ENCODE measurements at places on chromosomes 16 and 17. TPM values are rescaled to one million over a fixed set of nuclear protein-coding genes. Genes with fewer than 3 reads are reported as not detected.

Gene HBA2
- not detected for total RNA-seq

Gene CCL7
- total RNA-seq = not detected

Gene IL21R
- 1.9 TPM for total RNA-seq

Gene RHBDL3
- total RNA-seq = not detected

Gene CEP295NL
- not detected for total RNA-seq

Gene SCIMP
- total RNA-seq = 0.67 TPM

Gene NHERF2
- total RNA-seq = not detected

Gene TMEM204
- total RNA-seq = not detected

DNA sequence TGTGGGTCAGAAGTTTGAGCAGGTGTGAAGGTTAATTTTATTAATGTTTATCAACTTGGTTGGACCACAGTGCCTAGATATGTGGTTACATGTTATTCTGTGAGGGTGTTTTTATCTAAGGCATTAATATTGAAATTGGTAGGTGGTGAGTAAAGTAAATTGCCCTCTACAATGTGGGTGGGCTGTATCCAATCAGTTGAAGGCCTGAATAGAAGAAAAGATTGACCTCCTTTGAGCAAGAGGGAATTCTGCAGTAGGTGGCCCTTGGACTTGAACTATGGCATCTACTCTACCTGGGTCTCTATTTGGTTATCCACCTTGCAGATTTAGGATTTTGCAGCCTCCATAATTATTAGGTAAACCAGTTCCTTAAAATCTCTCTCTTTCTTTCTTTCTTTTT lies 356.8 kb upstream of the EEF2KMT start:
- H3K4me1 ChIP-seq = no peaks in the 10 kb centered on the region
- H3K4me3 ChIP-seq = no peak overlapping the region
- no peaks in the 10 kb centered on the region for H3K36me3 ChIP-seq
- H3K27me3 ChIP-seq = no peaks in the 10 kb centered on the region
- no peak overlapping the region for H3K27ac ChIP-seq

- H3K4me1 ChIP-seq = peaks cover 14% of the 10 kb centered on the region
- H3K27ac ChIP-seq = no peak overlapping the region
- H3K27me3 ChIP-seq = no peaks in the 10 kb centered on the region
Observed at GRCh38 chr17:78555746-78556401, 21.3 kb downstream of the DNAH17 start.

GRCh38 chr17:78428836-78429617 lies 50.6 kb downstream of the PGS1 start:
- DNase-seq = no peak
- no peak overlapping the region for H3K4me3 ChIP-seq
- H3K4me1 ChIP-seq = no peaks in the 10 kb centered on the region
- H3K27me3 ChIP-seq = no peaks in the 10 kb centered on the region

- H3K27me3 ChIP-seq = no peaks in the 10 kb centered on the region
- no peaks in the 10 kb centered on the region for H3K4me1 ChIP-seq
- no peak for DNase-seq
- H3K4me3 ChIP-seq = no peak overlapping the region
Observed at GRCh38 chr16:6048017-6048416, 950.4 kb upstream of the EEF2KMT start.

GRCh38 chr17:40134184-40134583 lies 6.2 kb upstream of the CASC3 start:
- peaks cover 65% of the 10 kb centered on the region for H3K36me3 ChIP-seq
- DNase-seq = no peak
- H3K4me1 ChIP-seq = peaks cover 5% of the 10 kb centered on the region
- H3K4me3 ChIP-seq = no peak overlapping the region
- no peaks in the 10 kb centered on the region for H3K27me3 ChIP-seq

DNA sequence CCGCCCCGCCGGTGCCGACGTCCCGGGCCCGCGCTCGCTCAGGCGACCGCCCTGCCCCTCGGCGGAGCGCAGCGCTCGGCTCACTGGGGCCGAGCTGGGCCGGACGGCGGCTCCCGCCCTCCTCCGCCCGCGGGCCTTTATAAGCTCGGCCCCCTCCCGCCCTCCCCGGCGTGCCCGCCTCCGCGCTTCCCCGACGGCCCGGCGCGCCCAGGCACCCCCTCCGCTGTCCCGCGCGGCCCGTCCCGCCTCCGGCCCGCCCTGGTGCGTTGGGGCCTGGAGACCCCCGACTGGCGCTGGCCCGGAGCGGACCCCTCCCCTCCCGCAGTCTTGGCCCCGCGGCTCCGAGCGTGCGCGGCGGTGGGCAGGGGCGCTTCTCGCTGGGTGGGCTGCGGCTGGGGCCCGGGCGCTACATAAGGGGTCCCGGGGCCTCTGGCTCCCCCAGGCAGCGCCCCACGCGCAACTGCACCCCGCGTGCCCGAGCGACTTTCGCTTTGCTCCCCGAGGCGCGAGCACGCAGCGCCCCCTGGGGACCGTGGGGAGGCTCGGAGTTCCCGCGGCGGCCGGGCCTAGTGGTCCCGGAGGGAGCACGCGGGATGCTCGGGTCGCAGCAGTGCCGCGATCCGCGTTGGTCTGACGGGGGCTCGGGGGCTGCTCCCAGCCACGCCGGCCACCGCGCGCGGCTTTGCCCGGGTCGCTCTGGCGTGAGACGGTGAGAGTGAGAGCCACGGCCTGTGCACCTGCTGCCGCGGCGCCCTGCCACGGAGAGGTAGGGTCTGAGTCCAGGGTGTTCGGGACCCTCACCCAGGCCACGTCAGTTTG lies at the start of gene PIEZO1:
Gene PIEZO1, minus strand, starts transcription at position 115 of the 819 bp plus-strand sequence. CDS start 256 bp downstream, outside the sequence.
- no peaks in the 10 kb centered on the region for H3K36me3 ChIP-seq
- H3K4me3 ChIP-seq = peak within 1 kb of the TSS; percentile 63
- H3K27me3 ChIP-seq = no peaks in the 10 kb centered on the region
- DNase-seq = peak; percentile 73
- H3K27ac ChIP-seq = no peak within 1 kb of the TSS

- no peak overlapping the region for H3K4me3 ChIP-seq
- no peak for DNase-seq
- H3K27ac ChIP-seq = no peak overlapping the region
- no peaks in the 10 kb centered on the region for H3K27me3 ChIP-seq
- no peaks in the 10 kb centered on the region for H3K36me3 ChIP-seq
- no peaks in the 10 kb centered on the region for H3K4me1 ChIP-seq
Observed at GRCh38 chr17:80443916-80444643, 29.1 kb downstream of the ENDOV start.

DNA sequence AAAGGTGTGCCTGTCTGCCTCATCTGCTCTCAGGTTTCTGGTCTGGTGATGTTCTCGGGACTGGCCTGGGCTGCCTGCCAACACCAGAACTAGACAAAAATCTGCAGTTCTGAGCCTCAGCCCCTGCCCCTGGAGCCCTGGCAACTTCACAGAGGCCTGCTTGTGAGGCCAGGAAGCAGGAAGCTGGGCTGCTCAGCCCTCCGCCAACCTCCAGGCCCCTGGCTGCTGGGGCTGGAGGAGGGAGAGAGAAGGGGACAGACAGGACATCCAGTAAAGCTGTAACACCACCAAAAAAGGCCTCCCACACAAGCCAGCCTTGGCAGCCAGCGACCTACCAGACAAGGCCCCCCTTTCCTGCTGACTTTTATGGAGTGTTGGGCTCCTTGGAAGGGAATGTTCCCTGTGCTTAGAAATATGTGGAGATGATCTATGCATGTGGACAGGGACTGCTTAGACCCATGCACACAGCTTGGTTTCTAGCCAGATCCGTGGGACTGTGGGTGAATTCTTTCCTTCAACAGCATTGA lies 157.6 kb downstream of the XYLT1 start:
- H3K27ac ChIP-seq = no peak overlapping the region
- H3K4me1 ChIP-seq = no peaks in the 10 kb centered on the region
- H3K36me3 ChIP-seq = no peaks in the 10 kb centered on the region
- H3K27me3 ChIP-seq = no peaks in the 10 kb centered on the region
- DNase-seq = no peak

DNA sequence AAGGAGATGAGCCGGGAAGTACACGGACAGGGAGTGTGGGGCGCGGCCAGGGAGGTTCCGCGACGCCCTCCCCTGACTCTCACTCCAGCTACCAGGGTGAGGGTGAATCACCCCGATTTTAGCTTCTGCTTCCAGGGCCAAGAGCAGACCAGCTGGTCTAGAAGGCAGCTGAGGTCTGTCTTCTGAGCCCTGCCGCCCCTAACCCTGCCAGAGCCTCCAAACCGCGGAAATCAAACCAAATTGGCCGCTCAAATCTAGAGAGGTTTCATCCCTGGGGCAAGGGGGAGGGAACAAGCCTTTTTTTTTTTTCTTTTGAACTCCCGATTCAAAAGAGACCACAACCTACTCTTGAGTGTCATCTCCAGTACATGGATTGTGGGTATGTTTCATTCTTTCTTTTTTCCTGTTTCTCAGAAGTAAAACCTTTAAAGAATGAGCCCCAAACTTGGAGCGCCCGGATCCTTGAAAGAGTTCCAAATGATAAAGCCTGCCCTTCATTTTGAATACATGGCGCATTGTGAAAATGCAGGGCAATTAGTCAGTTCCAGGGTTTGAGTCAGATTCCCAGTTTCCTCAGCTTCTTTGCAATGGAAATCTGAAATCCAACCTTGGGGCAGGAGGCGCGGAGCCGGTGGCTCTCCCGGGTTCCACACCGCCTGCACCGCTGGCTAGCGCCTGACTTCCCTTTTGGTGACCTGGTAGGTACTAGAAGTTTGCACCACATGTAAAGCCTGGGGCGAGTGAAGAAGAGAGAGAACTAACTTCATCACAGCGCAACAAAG lies 16.5 kb upstream of the ZFHX3 start:
- no peak overlapping the region for H3K4me3 ChIP-seq
- H3K27me3 ChIP-seq = no peaks in the 10 kb centered on the region
- peaks cover 2% of the 10 kb centered on the region for H3K4me1 ChIP-seq
- H3K27ac ChIP-seq = no peak overlapping the region

GRCh38 chr17:28763804-28764266 lies 20.0 kb downstream of the TRAF4 start:
- peaks cover 7% of the 10 kb centered on the region for H3K36me3 ChIP-seq
- peak; percentile 95 for DNase-seq
- no peak overlapping the region for H3K4me3 ChIP-seq
- H3K4me1 ChIP-seq = peaks cover 8% of the 10 kb centered on the region

GRCh38 chr17:6648181-6648580 lies 3.2 kb downstream of the MED31 start:
- peaks cover 57% of the 10 kb centered on the region for H3K4me1 ChIP-seq
- H3K27ac ChIP-seq = no peak overlapping the region
- no peaks in the 10 kb centered on the region for H3K27me3 ChIP-seq
- H3K36me3 ChIP-seq = peaks cover 47% of the 10 kb centered on the region
- DNase-seq = peak; percentile 68

GRCh38 chr16:81163671-81164070 lies 67.5 kb upstream of the GCSH start:
- H3K27ac ChIP-seq = no peak overlapping the region
- no peak for DNase-seq
- H3K36me3 ChIP-seq = no peaks in the 10 kb centered on the region
- H3K27me3 ChIP-seq = no peaks in the 10 kb centered on the region
- H3K4me1 ChIP-seq = no peaks in the 10 kb centered on the region
- no peak overlapping the region for H3K4me3 ChIP-seq

GRCh38 chr16:27777527-27777926 lies 227.6 kb downstream of the KATNIP start:
- DNase-seq = no peak
- no peaks in the 10 kb centered on the region for H3K27me3 ChIP-seq
- H3K4me1 ChIP-seq = no peaks in the 10 kb centered on the region
- no peaks in the 10 kb centered on the region for H3K36me3 ChIP-seq
- no peak overlapping the region for H3K27ac ChIP-seq

DNA sequence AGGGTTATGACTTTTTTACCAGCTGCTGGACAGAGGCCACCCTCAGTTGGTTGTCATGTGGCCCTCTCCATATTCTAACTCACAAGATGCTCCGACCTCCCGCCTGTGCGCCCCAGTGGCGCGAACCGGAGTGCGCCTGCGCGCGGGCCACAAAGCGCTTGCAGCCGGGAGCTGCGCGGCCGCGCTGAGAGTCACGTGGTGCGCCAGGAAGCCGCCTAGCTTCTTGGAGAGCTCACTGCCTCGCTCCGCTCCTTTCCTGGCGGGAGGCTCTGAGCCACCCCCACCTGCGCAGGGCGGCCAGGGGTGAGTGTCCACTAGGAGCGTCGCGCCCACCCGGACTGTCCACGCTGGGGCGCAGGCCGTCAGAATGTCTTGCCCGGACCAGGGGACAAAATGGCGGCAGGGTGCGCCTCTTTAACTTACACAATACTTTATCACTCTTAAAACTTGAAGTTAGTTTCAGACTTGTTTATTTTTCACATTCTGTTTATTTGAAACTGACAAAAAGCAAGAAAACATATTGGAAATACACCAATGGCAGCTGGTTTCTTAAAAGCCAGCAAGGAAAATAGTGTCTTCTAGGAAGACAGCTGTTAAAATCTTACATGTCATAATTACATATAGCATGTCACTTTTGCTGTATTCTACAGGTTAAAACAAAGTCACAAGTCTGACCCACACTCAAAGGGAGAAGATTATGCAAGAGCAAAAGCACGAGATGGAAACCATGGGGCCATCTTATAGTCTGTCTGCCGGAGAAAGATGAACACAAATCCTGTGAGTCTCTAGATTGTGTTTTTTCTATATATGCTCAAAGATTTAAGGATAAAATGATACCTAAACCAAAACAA lies 357.9 kb downstream of the CNTNAP4 start:
- H3K4me1 ChIP-seq = peaks cover 13% of the 10 kb centered on the region
- H3K27ac ChIP-seq = peak overlapping the region; percentile 51
- peaks cover 9% of the 10 kb centered on the region for H3K36me3 ChIP-seq

DNA sequence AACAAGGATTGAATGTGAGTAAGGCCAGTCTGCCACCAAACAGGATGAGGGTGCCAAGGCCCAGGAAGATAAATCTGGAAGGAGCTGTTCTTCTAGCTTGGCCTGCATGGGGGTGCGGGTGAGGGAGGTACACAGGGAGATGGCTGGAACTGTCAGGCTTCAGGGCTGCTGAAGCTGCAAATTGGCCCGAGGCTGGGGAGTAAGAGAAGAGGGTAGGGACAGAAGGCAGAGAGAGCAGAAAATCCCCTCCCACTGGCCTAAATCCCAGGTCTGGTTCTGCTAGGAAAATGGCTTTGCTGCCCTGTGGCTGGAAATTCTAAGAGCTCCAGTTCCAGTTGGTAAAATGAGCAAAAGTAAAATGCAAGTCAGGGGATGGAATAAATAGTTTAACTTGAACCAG lies 87.9 kb downstream of the CCDC182 start:
- H3K27ac ChIP-seq = no peak overlapping the region
- no peak for DNase-seq
- H3K36me3 ChIP-seq = peaks cover 27% of the 10 kb centered on the region
- H3K4me3 ChIP-seq = no peak overlapping the region

DNA sequence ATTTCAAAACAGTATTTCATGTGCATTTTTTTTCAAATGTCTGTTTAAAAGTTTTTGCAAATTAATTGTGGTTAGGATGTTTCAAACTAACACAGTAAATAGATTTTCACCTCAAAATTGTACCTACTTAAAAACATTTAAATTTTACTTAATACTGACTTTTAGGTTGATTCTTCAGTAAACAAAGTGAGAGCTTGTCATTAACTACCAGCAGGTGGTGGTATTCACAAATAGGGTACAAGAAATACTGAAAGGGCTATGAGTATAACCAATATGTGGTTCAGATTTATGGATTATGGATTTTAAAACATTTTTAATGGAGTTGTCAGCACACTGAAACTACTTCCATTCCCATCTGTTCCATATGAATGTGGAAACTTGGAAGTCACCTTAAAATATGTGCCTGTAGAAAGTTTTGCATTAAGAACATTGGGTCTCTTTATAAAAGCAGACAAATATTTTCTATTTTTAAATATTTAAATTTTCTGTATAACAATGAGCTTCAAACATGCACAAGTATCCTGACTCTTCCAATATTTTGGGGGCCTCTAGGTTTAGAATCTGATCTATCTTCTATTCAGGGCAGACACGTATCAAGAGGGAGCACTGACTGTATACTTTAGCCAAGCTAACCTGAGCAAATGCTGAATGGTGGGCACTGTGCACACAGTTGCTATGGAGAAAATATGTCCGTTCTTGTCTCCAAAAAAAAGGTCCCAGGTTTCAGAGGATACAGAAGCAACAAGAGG lies 155.6 kb downstream of the SNX11 start:
- no peaks in the 10 kb centered on the region for H3K27me3 ChIP-seq
- H3K4me1 ChIP-seq = no peaks in the 10 kb centered on the region
- H3K36me3 ChIP-seq = no peaks in the 10 kb centered on the region
- DNase-seq = no peak
- no peak overlapping the region for H3K27ac ChIP-seq

Data from Karpas-422 (cell line).